ENCODE measurements at places on chromosomes 7 and 10. TPM values are rescaled to one million over a fixed set of nuclear protein-coding genes. Genes with fewer than 3 reads are reported as not detected.

DNA sequence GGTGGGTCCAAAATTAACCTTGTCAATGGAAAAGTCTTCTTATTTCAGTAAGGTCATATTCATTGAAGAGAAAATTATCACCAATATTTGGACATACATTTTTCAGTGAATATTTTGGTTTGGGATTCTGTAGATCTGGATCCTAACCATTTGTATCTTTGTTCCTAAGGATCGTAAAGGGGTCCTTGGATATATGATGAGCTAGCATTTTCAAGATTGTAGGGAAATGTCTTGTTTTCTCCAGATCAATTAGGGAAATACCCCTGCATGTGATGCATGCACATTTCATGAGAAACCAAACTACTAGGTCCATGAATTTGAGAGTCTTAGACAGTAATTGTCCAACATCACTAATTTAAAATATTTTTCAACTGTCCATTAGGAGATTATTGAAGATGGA lies 18.0 kb downstream of the DNTT start:
- no peak for DNase-seq

DNA sequence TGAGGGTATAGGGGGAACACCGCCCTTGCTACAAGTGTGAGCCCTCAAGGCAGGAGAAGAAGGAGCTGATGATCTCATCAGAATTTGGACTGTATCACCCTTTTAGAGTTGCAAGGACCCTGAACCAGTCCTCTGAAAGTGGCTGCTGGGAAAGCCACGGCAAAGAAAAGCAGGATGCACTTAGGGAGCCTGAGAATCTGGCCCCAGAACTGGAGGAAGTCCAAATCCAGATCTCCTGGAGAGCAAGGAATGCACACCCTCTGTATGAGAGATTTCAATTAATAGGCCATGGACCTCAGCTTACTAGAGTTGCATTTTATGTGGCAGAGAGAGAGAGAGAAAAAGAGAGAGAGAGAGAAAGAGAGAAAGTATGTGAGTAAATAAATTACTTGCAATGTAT lies 662.9 kb downstream of the CCSER2 start:
- DNase-seq: no peak

- no peak for DNase-seq
These were observed 42.3 kb upstream of the SP8 start for GRCh38 chr7:20828947-20829346.

DNA sequence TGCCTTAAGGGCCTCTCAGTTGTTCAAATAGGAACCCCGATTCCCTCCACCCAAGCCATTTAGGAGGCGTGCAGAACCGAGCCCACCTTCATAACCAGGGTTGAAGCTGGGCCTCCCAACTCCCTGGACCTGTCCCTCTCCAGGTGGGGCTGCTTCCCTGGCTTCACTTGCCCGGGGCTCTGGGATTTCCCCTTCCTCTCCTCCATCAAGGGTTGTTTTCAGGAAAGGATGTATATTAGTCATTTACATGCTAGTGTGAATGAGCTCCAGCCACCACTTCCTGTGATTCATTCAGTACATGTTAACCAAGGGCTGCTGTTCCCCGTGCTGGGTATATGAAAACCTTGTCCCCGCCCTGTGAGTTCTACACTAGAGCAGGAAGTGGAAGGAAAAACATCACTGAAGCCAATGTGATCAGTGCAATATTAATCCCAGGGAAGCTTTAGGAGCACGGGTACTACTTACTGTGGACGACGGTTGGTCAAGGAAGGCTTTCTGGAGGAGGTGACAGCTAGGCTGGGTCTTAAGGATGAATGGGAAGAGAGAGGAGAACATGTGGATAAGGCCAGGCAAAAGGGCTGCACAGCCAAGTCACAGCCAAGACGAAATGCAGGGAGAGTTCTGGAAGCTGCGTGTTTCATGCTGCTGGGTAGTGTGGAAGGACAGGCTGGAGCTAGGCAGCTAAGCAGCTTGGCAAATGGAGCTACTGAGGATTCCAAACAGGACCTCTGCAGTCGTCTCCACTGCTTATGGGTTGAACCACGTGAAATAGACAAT lies 150.1 kb upstream of the SHH start:
- no peak for DNase-seq

DNA sequence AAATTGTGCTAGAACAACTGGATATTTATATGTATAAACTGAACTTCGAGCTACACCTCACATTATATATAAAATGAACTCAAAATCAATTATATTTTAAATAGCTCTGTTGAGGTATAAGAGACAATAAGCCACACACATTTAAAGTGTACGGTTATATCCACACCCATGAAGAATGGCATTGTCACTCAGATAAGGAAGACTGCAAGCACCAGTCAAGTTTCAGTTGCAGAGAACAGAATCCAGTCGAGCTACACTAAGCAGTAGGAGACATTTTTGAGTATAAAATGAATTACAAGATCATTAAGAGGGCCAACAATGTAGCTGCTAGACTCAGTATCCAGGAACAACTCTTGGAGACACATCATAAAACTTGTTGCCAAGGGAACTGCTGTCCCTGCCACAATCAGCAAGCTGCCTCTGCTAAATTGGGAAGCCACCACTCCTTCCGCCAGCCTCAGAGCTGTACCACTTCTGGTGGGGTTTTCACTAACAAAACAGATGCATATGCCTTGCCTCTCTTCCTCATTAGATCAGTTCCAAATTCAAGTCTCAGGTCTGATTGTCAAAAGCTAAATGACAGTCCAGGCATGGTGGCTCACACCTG lies 19.6 kb upstream of the GPNMB start:
- DNase-seq: no peak

The ORAI2 gene
- 19.2 TPM for total RNA-seq

DNA sequence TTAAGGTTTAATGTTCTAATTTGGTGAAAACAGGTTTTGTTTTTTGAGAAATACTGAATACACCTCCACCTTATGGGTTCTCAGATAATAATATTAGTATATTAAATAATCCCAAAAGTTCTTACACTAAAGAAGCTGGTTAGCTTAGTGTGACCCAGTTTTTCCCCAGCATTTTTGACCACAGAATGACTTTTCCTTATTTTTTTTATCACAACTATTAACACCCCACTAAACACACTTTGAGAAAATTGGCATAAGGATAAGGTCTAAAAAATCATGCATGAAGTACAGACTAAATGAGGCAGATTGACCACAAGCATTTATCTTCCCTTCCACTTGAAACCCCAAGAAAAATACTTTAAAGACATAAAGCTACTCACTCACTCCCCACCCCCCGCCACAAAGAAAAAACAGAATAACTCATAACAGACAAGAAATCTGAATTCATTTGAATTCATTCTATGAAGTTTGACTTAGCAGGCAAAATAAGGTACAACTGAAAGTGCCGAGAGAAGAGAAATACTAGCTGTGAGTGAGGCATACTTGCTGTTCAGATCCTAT lies 49.7 kb upstream of the WNT16 start:
- DNase-seq: no peak

GRCh38 chr10:120632047-120632446 lies 175.0 kb downstream of the PLPP4 start:
- no peak for DNase-seq

The ZNF804B gene
- 6.9 TPM for total RNA-seq

- no peak for DNase-seq
These were observed 21.1 kb downstream of the CHUK start for GRCh38 chr10:100208276-100208675.

- DNase-seq: no peak
These were observed 912.9 kb downstream of the GRM8 start for GRCh38 chr7:126339813-126340212.

The UNCX gene
- not detected for total RNA-seq

The DRGX gene
- total RNA-seq: not detected

DNA sequence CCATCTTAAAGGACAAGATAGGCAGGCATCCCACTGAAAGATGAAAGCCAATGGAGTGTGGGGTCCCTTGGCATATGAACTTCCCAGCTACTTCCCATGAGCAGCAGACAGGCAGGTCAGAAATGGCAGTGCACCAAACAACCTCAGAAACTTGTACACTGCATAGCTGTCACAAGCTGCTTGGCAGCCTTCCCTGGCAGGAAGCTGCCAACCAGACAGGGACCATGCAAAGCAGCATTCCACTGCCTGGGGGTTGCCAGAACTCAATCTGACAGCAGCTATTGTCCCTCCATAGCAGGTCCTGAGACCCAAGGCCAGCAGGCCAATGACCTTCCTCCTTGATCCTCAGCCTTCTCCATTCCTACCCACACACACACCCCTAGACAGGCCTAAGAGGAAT lies 139.5 kb downstream of the PLCE1 start:
- no peak for DNase-seq

DNA sequence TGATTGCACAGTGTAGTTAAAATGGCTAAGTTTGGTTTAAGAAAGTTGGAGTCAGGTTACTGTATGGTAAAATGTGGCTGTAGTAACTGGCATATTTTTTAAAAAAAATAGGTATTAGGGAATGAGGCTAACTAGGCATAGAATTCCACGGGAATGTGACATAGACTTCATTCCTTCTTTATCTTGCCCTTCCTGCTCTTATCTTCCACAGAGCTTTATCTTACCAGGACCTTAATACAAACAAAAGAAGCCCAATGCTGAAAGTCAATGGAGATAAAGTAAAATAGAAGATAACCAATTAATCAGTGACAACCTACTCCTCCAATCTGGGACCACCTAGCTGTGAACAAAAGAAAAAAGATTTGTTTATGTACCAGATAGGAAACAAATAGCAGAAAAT lies 58.1 kb downstream of the TET1 start:
- DNase-seq: no peak

The ZNF365 gene
- 22.0 TPM for total RNA-seq

- DNase-seq: no peak
These were observed 11.3 kb upstream of the MPP7 start for GRCh38 chr10:28314211-28314610.

The OR9A2 gene
- total RNA-seq: under 0.01 TPM

The PIP gene
- not detected for total RNA-seq

DNA sequence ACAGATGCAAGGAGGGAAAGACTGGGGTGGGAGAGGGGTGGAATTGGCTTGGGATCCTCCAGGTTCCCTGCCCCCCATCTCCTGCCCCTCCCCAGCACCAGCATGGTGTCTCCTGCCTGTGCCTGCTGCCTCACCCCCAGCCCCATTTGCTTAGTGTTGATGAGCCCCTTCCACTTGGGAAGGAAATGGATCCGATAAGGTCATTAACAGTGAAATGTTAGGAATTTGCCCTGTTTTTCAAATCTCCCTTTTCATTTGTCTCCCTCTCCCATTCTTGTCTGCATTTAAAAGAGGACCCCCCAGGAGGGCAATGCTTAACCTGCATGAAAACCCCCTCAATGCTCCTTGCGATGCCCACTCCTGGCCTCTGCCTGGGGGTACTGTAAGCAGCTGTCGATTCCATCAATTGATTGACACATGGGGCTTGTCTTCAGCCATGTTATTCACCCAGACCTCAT lies 51.5 kb downstream of the HK1 start:
- no peak for DNase-seq

DNA sequence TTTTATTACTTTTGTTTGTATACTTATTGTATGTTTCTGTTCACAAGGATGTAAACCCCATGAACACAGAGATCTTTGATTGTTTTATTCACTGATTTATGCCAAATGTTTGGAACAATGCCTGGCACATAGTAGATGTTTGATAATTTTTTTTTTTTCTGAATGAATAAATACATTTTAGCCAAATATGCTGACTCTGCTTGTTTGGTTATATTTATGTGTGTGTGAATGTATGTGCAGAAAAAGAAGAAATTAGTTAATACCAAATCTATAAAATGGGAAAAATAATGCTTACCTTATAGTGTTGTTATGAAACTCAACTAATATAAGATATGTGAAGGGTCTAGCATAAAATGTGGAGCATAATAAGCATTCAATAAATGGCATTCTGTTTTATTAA lies 203.9 kb downstream of the MDFIC start:
- DNase-seq: no peak

The ANKRD61 gene
- under 0.01 TPM for total RNA-seq

The GTF2IRD1 gene
- total RNA-seq: 19.2 TPM

GRCh38 chr10:74738542-74738941 lies 87.9 kb upstream of the KAT6B start:
- DNase-seq: no peak

The NME8 gene
- total RNA-seq: not detected

DNA sequence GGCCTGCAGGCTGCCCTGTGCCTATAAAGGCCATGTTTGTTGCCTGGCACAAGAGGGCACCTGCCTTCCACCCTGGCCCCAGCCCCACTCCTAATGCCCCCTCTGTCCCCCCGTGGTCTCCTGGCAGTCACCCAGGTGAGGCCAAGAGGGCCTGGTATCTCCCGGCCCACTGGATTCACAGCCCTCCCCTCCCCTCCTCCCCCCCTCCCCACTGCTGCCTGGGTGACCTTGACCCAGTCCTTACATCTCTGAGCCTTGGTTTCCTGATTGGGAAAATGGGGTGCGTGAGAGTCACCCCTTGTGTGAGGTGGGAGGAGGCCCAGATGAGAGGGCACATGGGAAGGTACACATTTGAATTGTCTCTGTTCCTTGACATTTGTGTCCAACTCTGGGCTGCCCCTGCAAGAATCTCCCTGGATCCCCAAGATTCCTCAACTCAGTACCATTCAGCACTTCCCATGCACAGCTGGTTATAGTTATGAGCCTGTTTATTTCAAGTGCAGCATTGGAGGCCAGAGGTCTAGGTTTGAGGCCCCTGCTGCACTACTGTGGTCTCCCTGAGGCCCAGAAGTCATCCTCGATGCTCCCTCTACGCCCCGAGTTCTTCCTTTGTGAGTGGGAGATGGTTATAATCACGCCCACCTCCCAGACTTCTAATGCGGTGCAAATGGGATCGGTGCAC lies 58.9 kb downstream of the TMEM270 start:
- no peak for DNase-seq

The CPN1 gene
- total RNA-seq: not detected

DNA sequence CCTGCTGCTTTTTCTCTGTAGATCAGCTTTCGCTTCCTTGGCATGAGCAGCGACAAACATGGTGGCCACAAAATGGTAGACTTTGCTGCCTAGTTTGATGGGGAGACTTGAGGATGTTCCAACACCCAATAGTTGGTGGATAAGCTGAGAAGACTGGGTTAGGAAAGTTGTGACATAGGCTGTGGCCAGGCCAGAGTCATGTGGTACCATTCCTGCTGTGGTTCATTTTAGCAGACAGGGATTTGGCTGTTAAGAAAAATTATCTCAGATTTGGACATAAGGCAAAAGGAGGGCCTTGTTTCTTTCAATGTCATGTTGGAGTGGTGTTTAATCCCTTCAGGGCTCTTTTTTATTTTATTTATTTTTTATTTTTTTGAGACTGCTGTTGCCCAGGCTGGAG lies 26.6 kb upstream of the FAM180A start:
- DNase-seq: no peak

DNA sequence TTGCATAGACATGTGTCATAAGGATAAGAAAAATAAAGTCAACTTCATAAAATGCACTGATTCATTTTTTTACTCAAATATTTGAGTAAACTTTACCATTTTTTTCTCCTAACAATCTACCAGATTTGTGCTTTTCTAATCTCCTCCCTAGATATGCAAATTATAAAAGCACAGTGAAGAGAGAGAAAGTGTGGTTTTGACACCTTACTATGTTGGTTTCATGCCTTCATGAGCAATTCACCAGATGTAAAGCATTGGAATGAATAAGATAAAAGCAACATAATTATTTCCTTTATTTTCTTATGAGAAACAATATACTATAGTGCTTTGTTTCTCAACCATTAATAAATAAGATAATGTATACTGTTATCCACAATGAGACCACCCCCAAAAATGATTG lies 432.5 kb upstream of the PCDH15 start:
- no peak for DNase-seq
